ENCODE measurements at places on chromosomes 1 and 21.

DNA sequence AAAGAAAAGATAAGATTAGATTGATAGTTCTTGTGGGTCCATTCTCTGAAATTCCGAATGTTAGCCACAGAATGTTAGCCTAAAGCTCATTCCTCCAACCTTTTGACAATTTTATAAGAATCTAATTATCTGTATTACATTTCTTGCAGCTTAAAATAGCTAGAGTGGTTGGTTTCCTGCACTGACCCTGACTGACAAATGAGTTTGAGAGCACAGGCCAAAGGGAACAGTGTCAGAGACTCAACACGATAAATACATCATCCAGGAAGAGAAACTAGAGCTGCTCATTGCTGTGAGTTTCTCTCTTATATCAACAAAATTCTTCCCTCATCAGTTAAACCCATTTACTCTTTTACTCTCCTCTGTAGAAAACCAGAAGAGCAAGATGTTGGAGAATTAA lies 82.1 kb upstream of the PPM1J start:
- no peak for DNase-seq

GRCh38 chr1:84899969-84900368 lies 7.0 kb upstream of the LPAR3 start:
- DNase-seq = no peak

- DNase-seq = no peak
These were observed 36.9 kb downstream of the NCF2 start for GRCh38 chr1:183553331-183553730.

DNA sequence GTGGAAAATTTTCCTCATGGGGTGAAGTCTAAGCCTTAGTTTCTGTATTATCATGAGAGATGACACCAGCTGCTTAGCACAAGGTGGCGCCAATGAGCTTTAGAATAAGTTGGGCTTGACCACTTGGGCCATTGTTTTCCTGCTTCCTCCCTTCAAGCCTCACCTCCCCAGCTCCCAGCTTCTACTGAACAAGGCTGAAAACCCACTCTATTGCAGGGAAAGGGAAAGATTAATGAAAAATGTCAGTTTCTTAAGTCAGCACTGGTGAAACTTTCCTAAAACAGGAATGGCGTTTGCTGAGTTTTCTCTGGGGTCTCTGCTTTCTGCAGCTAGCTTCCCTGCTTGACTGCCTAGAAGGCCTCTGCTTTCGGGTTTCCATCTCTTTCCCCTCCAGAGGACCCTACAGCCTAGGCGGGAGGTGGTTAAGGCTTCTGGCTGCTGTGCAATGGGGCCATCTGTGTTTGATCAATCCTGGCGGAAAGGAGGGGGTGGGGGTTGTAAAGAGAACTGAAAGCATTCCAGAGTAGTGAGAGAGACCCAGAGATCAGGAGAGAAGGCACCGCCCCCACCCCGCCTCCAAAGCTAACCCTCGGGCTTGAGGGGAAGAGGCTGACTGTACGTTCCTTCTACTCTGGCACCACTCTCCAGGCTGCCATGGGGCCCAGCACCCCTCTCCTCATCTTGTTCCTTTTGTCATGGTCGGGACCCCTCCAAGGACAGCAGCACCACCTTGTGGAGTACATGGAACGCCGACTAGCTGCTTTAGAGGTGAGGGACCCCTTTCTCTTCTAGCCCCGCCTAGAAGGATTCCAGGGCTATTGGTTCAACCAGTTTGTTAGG lies at the start of gene OLFML3:
Gene OLFML3, plus strand, starts transcription at position 612 of the 840 bp plus-strand sequence. Its CDS starts 43 bp downstream, at position 655.
- DNase-seq = peak; percentile 85

- DNase-seq = no peak
These were observed 35.1 kb downstream of the TMEM51 start for GRCh38 chr1:15188678-15189077.

DNA sequence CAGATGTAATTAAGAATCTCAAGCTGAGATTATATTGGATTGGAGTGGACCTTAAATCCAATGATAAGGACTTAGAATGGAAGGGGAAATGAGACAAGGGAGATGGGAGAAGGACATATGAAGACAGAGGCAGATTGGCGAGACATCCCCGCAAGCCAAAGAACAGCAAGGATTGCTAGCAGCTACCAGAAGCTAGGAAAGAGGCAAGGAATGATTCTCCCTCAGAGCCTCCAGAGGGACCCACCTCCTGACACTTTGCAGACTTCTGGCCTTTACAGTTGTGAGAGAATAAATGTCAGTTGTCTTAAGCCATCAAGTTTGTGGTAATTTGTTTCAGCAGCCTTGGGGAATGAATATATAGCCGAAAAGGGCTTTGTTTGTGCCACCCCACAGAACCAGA lies 20.7 kb downstream of the METTL13 start:
- no peak for DNase-seq

- DNase-seq = no peak
These were observed 52.8 kb downstream of the EDEM3 start for GRCh38 chr1:184701816-184702215.

DNA sequence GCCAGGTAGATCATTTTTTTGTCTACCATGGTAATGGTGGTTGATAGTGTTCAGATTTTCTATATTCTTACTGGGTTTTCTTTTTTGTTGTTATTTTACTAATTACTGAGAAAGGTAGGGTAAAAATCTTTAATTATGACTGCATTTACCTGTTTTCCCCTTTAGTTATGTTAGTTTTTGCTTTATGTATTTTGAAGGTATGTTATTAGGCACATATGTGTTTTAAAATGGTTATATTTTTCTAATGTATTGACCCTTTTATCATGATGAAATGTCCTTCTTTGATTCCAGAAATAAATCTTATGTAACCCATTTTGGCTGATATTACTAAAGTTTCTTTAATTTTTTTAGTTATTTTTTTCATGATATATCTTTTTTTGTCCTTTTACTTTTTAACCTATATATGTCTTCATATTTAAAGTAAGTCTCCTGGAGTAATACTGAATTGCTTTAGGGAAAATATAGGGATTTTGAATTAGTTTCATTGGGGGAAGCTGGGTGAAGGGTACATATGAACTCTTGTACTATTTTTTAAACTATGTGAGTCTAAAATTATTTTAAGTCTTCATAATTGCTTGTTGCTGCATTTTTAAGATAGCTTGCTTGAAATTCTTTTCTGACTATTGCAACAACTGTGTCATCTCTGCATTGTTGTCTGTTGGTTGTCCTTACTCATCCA lies 22.4 kb downstream of the SLC35A3 start:
- DNase-seq = no peak

DNA sequence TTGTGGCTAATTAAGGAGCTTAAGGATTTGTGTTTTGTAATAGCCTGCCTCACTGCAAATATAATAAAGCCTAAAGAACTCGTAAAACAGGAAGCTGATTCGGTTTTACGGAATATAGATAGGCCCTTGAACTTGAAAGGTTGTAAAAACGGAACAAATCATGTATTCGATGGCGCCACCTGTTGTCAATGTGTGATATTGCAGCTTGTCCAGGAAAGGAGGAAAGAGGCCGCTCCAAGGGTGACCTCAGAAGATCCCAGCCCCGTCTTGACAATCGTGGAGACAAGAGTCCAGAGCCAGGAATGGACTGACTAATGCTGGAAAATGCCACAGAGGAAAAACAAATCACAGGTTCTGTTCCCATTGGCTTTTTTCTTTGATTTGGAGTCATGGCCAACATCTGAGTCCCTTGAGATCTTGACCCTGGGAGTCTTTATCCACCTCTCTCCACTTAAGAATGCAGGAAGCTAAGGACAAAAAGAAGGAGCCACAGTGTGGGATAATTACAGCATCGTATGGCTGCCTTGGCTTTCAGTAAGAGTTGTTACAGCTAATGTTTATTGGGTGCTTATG lies 7.0 kb upstream of the IGSF21 start:
- peak; percentile 71 for DNase-seq

DNA sequence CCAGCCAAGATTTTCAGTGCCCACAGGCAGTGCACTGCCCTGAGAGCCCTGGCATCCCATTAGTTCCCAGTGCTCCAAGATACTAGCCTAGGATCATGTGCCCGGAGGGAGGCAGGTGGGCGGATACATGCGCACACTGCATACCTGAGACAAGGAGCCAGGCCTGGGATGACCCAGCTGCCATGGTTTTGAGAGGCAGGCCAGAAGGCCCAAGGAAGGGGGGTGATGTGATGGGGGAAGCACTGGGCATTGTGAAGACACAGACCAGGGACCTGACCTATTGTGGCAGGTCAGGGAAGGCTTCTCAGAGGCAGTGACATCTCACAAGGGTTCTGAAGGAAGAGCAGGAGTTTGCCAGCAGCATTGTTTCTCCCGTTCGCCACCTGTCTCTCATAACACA lies 3.6 kb downstream of the ZC3H12A start:
- DNase-seq = no peak

- DNase-seq = no peak
These were observed 30.7 kb downstream of the PPP2R5A start for GRCh38 chr1:212315907-212316306.

GRCh38 chr1:229271448-229272159 lies 693 bp downstream of the RAB4A start:
- DNase-seq = no peak

DNA sequence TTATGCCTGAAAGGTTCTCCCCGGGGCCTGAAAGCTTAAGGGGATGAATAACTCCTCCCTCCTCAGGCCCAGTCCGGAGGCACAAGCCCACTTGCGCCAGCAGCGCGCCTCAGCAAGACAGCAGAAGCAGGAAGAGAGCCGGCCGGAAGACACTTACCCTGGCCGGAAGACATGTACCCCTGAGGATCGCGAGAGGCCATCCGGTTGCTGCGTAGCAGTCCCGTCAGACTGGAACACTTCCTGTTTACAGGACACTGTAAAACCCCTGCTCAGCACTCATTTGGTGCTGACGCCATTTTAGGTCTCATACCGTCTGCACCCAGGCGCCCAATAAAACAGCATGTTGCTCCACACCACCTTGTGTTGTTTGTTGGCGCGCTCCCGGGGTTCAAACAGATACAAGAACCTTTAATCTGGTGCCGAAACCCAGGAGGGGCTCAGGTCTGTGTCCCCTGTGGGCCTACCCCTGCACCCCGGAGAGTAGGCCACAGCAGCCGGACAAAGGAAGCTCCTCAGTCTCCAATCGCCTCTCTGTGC lies 30.3 kb downstream of the VN1R5 start:
- no peak for DNase-seq

GRCh38 chr21:32977216-32977615 lies 48.5 kb upstream of the OLIG2 start:
- no peak for DNase-seq

GRCh38 chr21:34611528-34611927 lies 3.4 kb downstream of the RCAN1 start:
- no peak for DNase-seq

DNA sequence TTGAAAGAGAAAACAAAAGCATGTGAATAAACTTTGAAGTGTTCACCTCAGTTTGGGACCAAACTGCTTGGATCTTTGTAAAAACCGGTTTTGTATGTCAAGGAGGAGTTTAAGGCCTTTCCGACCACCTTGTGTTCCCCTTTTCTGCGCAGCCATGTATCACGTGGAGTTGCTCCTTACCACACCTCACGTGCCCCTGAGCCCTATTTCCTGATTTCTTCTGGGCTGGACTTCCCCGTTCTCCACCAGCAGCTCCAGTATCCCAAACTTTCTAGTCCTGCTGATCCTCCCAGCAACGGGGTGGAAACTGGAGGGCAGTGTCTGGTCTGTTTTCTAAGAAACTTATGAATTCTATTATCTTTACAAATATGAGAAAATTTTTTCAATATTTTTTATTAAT lies 1.6 kb upstream of the SH3D21 start:
- no peak for DNase-seq

GRCh38 chr1:228783418-228784040 lies 48.2 kb downstream of the RHOU start:
- DNase-seq = no peak

DNA sequence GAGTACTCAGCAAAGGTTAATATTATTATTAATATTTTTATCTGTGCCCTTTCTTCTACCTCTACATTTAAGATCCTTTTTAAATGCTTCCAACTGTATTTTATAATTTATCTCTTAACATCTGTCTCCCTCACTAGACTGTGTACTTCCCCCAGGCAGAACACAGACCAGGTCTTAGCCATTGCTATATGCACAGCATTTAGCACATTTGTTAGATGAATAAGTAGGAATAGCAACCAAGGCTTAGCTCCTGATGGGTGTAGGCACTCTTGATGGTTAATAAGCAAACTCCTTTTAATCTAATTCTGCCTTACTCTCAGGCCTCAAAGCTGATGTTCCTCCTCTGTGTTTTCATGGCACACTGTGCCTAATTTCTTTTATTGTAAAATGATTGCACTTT lies 83.7 kb upstream of the GNG12 start:
- DNase-seq = no peak

DNA sequence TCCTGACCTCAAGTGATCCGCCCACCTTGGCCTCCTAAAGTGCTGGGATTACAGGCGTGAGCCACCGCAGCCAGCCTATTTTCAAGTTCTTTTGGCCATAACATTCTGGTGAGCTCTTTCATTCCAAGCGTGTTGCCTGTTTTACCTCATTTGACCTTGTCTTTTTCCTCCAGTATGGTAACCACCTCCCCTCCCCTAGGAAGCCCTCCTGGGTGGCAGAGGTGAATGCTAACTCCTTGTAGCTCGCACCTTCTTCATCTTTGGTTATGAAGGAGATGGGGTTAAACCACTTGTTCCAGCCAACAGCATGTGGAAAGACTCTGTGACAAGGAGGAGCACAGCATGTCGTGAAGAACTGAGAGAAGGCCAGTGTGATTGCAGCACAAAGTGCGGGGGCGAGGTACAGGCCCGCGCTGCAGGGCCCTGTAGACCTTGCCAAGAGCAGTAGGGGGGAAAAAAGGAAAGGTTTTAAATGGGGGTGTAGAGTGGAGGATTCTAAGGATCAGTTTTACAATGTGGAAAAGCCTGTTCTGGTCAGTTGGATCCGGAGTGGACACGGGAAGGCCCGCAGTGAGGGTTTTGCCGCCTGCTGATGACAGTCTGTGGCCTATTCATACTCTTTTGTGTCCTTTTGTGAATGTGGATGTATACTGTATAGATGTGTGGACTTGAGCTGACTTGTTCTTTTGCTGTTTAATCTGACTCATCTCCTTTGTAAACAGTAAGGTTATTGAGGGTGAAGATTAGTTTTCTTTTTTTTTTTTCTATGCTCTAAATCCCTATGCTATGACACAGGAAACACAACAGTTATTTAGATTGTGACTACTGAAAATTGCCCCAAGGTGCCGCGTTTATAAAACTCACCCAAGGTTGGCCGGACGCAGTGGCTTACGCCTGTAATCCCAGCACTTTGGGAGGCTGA lies 7.5 kb upstream of the ZNF436 start:
- DNase-seq = no peak

DNA sequence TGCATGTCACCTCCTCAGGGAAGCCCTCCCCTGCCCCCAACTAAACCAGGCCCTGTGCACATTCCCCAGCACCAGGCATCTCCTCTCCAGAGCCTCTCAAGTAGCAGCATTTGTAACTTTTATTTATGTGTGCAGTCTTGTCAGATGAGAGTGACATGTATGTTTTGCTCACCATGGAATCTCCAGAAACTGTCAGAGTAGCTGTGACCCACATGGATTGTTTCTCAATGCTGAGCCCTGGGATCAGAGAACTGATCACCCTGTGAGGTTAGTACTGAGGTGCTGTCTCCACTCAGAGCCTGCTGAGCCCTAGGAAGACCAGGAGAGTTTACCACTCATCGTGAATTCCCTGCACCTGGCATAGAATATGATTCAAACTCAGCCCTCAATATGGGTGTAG lies 190.9 kb upstream of the EDN2 start:
- DNase-seq = no peak

GRCh38 chr1:116368241-116368640 lies 4.8 kb upstream of the ATP1A1 start:
- DNase-seq = no peak
